Stimulated activated CD4-positive, alpha-beta T cell treated with anti-CD3 and anti-CD28 coated beads, Interleukin-1b, Interleukin-23, amount 100 ng/mL, for 24 hours (primary cell): ENCODE measurements at places on chromosomes 16 and 17.

- DNase-seq = no peak
Observed at GRCh38 chr17:47847341-47848197, 3.4 kb downstream of the SP6 start.

GRCh38 chr17:82372249-82373071, 895 bp downstream of the UTS2R start:
- DNase-seq = no peak

DNA sequence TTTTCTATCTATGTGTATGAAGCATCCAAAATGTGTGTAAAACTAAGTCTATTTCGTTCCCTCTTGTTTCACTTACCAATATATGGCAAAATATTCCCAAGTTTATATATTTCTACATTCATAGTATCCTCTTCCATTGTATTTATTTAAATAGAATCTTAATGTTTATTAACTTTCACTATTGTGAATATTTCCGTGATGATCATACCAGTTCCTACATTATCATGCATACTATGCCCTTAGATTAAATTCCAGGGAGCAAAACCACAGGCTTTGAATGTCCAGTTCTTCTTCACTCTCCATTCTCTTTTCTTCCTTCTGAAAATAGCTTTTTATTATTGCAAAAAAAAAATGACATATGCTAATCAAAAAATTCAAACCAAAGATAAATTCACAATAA, 4.0 kb downstream of the MAP2K6 start:
- DNase-seq = no peak

GRCh38 chr16:53755026-53755910, 51.3 kb downstream of the FTO start:
- DNase-seq = no peak

GRCh38 chr16:81478876-81479511, 34.4 kb downstream of the CMIP start:
- DNase-seq = no peak

DNA sequence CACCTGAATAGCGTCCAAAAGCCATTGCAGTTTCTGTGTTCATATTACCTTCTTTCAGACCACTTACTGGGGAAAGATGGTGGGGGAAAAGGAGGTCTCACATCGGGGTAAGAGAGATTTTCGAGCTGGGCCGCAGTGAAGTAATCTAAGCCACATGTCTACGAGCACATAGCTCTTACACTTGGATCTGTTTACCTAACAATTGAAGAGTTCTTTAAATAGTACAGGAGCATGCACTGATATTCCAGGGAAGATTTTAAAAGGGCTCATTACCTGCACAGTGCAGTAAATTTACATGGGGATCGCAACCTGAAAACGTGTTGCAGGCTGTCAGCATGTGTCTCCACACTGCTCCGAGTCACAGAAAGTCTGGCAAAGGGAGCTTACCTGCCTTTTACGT, 12.6 kb downstream of the MAF start:
- DNase-seq = no peak

DNA sequence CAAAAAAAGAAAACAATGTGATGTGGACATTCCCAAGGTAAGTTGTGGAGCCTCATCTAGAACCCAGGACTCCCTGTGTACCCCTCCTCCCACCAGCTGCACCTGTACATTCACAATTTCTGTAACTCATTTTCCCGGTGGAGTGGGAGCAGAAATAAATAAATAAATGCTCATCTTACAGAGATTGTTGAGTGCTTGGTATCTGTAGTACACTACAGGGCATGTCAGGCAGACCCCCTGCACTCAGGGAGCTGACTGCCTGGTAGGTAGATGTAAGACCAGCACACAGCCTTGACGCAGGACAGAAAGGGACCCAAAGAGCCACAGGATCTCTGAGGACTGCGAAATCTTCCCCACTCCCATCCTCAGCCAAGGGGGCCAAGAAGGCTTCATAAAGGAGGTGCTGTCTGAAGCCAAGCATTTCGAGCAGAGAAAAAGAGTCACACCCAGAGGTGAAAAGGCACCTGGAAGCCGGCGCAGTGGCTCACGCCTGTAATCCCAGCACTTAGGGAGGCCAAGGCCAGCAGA, 6.5 kb downstream of the EIF1 start:
- DNase-seq = no peak

DNA sequence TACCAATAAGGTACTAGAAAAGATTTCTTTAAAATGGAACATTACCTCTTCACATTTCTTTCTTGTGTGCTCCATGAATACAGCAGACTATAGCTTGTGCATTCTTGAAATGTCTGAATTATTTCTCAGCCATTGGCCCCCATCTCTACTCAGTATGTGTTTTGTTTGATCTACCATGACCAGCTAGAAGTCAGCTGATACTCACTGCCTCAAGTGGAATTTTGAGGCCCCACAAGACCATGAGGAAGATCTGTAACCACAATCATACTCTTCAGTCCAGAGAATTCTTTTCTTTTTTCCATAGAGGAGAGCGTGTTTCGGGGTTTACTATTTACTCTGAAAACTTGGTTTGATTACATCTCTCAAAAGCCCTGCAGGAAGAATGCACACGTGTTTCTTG, 319.1 kb downstream of the TOX3 start:
- DNase-seq = no peak

DNA sequence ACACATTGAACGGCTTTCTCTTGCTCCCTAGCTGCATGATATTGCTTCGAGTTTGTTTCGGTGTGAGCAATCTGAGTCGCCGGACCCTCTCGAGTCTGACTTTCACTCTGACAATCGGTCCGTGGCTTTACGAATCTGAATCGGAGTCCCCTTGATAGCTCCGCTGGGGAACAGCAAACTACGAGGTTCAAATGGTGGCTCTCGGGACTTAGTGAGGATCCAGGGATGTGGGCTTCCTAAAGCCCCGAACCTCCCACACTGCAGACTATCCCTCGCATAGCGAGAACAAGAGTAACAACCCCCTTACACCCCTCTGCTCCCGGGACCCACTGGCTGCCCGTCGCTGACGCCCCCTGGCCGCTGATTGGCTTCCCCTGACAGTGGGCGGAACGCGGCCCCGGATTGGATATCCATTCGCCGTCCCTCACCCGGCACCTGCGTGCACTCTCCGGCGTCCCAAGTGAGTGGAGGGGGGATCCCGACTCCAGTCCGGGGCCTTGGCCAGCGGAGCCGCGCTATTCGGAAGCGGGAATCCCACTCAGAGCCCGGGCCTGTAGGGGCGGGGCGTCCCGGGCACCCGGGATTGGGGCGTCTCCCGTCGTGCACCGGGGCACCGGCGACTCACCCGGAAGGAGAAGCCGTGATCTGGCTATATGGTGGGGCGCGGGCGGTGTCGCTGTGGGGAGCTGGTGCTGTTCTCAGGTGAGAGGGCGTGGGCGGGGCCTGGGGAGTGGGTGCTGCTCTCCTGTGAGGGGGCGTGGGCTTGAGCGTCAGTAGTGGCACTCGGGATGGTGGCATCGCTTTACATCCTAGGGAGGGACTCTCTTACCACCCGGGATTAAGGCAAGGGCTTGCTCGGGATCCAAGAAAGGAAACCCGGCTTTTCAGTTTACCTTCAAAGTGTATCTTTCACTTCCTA, at the start of gene SNX11:
SNX11 (plus strand) TSS at position 630 of the 919 bp plus-strand sequence. CDS start 4,278 bp downstream, outside the sequence.
- peak; percentile 86 for DNase-seq
